ENCODE measurements at places on chromosomes 4 and X.
A peak's percentile ranks its signal among the peaks of the same experiment; 100 is the strongest.

GRCh38 chr4:116829187-116829586, 256.2 kb downstream of the TRAM1L1 start:
- no peak for DNase-seq

DNA sequence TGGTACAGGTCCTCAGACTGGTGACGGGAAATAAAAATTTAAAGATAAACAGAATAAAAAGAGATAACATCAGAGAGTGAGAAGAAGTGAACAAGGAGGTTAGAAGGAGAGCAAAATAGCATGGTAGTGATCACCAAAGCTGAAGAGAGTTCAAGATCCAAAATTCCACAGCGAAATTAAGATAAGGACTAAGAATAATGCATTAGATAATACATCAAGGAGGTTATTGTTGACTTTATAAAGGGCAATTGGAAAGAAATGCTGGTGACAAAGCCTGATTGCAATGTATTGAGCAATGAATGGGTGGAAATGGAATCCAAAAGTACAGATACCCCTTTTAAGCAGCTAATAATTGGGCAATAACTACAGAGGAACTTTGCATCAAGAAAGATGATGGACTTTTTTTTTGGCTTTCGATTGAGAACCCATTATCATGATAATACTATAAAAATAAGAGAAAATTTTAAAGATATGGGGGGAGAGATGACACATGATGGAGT, 101.6 kb upstream of the MAP9 start:
- DNase-seq: no peak

- no peak for DNase-seq
Observed at GRCh38 chr4:181877329-181877848, 365.8 kb upstream of the TENM3 start.

DNA sequence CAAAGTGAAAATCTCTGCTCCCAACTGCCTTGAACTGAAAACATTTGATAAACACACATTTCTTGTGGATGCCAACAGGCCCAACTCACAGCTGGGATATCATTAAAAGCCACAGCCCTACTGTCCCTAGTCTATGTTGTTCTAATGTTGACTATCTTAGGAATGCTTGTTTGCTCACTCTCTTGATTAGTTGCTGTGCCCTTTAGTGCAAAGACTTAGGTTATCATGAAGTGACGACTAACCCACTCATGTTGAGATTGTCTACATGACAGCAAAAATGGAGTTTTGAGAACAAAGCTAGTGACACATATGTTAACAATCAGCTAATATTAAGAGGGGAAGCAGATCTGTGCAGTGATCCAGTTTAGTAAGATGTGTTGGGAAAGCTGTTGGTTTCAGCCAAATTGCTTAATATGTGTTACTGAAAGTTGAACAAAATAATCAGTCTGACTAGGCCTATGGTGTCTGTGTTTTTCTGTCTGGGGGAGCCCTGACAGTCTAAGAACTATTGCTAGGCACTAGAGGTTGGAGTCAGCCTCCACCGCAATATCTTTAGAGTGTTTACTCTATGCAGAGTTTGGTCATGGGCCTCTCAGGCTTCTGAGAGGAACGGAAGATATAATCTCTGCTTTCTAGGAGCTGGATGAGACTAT, 125.5 kb downstream of the ATG4A start:
- DNase-seq: no peak

GRCh38 chrX:66046612-66047235, 6.8 kb upstream of the VSIG4 start:
- DNase-seq: peak; percentile 7

DNA sequence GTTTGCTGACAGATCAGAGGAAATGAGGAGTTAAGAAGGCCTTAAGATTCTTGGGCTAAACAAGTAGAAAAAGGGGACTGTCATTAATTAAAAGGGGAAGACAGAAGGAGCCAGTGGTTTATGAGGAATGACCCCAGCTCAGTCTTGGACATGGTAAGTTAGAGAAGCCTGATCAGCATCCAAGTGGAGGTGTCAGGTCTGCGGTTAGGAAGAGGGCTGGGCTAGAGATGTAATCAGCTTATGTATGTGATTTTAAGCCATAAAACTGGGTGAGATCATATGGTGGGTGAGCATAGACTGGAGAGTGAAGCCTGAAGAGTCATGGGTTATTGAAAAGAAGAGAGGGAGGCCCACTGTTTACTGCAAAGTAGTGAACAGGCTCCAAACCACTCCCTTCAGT, 246.1 kb downstream of the NR3C2 start:
- no peak for DNase-seq

Measured in stimulated activated CD8-positive, alpha-beta memory T cell treated with anti-CD3 and anti-CD28 coated beads, Interleukin-15, amount 100 ng/mL, for 48 hours (primary cell).